ENCODE measurements at places on chromosomes 2 and 18. TPM values are rescaled to one million over a fixed set of nuclear protein-coding genes. Genes with fewer than 3 reads are reported as not detected.

SPATA3 gene
- not detected for total RNA-seq

SOS1 gene
- 23.8 TPM for total RNA-seq

CDKL4 gene
- total RNA-seq = not detected

ARHGAP28 gene
- 5.2 TPM for total RNA-seq

NAT8 gene
- total RNA-seq = not detected

IGFBP5 gene
- total RNA-seq = 2.5 TPM

TACR1 gene
- not detected for total RNA-seq

PRR30 gene
- not detected for total RNA-seq

EPAS1 gene
- total RNA-seq = 11.2 TPM

PTCD3 gene
- total RNA-seq = 177 TPM

CKAP2L gene
- 17.6 TPM for total RNA-seq

ASXL3 gene
- total RNA-seq = not detected

REV1 gene
- total RNA-seq = 26.2 TPM

RAB6C gene
- not detected for total RNA-seq

CAVIN2 gene
- 74.6 TPM for total RNA-seq

DSEL gene
- 0.07 TPM for total RNA-seq

CFC1 gene
- total RNA-seq = not detected

CCBE1 gene
- total RNA-seq = 0.13 TPM

RIT2 gene
- not detected for total RNA-seq

METTL4 gene
- total RNA-seq = 19.3 TPM

LCLAT1 gene
- total RNA-seq = 29.7 TPM

CYP27A1 gene
- total RNA-seq = 0.20 TPM

HMSD gene
- 0.33 TPM for total RNA-seq

EML6 gene
- 0.49 TPM for total RNA-seq

SIX2 gene
- not detected for total RNA-seq

FOXI3 gene
- not detected for total RNA-seq

TMEM198 gene
- total RNA-seq = 2.4 TPM

Data from K562 (cell line).